ENCODE measurements at places on chromosomes 2 and 18. TPM values are rescaled to one million over a fixed set of nuclear protein-coding genes. Genes with fewer than 3 reads are reported as not detected.

DNA sequence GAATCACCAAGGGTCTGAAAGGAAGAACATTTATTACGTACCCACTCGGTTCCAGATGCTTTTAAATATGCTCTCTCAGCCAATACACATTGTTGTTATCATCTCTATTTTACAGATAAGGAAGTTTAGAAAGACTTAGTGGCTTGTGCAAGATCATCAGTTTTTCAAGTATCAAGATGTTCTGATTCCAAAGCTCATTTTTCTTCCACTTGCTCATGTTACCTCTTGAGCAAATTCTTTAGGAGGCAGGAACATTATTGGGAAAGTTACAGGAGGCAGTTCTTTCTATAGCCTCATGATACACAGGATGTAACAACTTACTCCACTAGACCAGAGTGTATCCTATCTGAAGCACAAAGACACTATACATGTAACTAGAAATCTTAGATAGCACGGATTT is 65.0 kb upstream of the MMADHC start:
- no peak for DNase-seq

- DNase-seq, result no peak
Measured at GRCh38 chr18:41058351-41059125, 896.5 kb upstream of the PIK3C3 start.

DNA sequence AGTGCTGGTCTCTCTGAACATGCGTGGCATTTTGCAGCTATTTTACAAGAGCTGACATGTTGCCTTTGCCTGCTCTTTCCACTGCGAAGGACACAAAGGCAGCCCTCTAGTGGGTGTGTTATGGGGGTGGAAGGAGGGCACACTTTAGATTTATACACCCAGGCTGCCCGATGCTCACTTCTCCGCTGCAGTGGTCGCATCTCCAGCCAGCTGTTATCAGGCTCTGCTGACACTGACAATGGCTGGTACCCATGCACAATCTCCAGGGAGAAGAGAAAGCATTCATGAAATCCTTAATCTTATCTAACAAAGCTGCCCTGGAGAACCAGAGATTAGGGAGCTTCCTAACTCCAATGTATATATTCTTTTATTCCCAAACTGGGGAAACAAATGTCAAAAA is 113.5 kb downstream of the EPHA4 start:
- no peak for DNase-seq

DNA sequence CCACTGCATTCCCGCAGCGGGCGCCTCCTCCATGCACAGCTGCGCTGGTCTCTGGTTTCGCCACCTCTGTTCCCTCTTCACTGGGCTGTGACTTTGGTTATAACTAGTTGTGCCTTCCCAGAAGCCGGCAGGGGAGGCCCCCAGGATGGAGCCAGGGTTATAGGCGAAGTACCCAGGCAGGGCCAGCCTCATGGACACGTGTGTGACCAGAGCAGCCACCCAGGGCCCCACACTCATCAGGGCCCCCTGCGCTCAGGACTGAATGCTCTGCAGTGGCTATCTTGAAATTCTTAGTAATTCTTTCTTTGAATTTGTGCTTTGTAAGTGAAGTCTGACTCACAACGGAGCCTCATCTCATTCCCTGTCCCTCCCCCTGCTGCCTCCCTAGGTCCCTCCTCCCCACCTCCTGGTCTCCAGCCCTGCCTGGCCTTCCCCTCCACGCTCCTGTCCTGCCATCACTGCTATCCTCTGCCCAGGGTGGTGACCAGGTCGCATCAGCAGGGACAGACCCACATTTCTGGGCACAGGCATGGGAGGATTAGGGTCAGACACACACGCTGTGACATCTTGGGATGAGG is 38.1 kb upstream of the LBH start:
- DNase-seq, result no peak

STAT4 gene
- 0.59 TPM for total RNA-seq

Data from RPMI7951 (cell line).